ENCODE measurements at places on chromosomes 7 and 10.

DNA sequence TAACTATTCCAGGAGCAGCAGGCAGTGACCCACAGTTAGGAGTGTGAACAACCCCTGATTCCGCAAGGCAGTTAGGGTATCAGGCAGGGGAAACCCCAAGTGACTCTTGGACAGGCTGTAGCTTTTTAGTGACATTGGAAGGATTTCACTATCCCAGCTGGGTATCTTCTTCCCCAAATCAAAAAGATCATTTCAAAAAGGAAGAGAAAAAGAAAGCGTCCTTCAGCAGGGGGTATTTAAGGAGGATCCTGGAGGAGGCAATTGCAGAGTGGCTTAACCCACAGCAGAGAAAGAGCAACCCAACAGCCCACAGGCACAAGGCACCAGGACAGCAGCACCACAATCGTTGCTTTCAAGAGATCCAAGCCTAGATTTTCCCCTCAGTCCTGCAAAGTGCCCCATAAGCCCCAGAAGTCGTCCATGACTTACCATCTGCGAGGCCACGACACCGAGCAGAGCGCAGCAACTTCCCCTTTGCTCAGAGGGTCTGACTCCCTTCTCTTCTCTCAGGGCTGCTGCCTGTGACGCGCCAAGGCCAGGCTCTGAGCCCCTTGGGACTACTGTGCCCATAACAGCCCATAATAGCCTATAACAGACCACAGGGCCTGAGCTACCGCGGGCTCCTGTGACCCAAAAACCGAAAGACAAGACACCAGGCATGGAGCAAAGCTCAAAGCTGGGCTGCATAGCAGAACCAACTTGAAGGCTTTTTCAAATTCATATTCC lies 19.8 kb downstream of the PIK3AP1 start:
- no peak for DNase-seq

- DNase-seq, result no peak
Observed at GRCh38 chr7:134613623-134614347, 32.9 kb upstream of the BPGM start.

GRCh38 chr10:113480081-113480360 lies 72.8 kb upstream of the HABP2 start:
- no peak for DNase-seq

DNA sequence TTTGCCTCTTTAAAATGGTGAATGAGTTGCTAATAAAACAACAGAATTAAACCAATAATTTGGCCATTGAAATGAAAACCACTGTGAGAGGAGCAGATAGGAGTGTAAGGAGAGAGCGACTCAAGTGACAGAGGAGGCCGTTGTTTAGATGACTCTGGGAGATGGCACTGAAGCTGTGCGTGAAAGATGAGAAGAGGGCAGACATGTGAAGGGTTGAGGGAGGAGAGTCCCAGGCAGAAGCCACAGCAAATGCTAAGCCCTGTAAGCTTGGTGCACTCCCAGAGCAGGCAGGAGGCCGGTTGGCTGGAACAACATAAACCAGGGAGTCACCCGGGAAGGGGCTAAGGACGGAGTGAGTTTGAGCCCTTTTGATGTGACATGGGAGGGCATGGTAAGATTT lies 814 bp upstream of the OPALIN start:
- DNase-seq, result no peak

DNA sequence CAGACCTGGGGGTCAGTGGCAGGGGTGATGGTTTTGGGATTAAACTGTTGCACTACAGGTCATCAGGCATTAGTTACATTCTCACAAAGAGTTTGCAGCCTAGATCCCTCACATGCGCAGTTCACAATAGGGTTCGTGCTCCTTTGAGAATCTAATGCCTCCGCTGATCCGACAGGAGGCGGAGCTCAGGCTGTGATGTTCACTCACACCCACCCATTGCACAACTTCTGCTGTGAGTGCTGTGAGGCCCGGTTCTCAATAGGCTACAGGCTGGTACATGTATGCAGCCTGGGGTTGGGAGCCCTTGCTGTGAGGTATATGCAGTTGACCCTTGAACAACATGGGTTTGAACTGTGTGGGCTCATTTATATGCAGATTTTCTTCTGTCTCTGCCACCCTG lies 416.4 kb downstream of the GFRA1 start:
- DNase-seq, result no peak

DNA sequence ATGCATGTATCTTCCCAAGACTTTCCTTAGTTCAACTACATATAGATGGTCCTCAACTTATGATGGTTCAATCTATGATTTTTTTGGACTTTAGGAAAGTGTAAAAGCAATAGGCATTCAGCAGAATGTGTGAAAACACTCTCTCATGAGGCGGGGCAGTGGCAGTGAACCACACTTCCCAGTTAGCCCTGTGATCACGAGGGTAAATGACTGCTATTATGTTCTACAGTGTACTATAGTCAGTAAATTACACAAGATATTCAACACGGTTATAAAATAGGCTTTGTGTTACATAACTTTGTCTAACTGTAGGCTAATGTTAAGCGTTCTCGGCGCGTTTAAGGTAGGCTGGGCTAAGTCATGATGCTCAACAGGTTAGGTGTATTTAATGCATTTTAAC lies 169.3 kb downstream of the AMPH start:
- DNase-seq, result no peak

- no peak for DNase-seq
Observed at GRCh38 chr10:43070121-43071085, 6.5 kb upstream of the RET start.

GRCh38 chr7:159088016-159088865 lies 56.4 kb downstream of the VIPR2 start:
- DNase-seq, result no peak

- no peak for DNase-seq
Observed at GRCh38 chr10:123145542-123146012, 2.4 kb upstream of the HMX2 start.

Data from NCI-H2081 (cell line).